Left kidney (tissue), 8 donors: ENCODE measurements at places on chromosomes 4 and X.

- DNase-seq = no peak
Observed at GRCh38 chr4:148847544-148848255, 405.5 kb upstream of the NR3C2 start.

- DNase-seq = no peak
Observed at GRCh38 chrX:9884031-9884779, 83.0 kb upstream of the CLDN34 start.

DNA sequence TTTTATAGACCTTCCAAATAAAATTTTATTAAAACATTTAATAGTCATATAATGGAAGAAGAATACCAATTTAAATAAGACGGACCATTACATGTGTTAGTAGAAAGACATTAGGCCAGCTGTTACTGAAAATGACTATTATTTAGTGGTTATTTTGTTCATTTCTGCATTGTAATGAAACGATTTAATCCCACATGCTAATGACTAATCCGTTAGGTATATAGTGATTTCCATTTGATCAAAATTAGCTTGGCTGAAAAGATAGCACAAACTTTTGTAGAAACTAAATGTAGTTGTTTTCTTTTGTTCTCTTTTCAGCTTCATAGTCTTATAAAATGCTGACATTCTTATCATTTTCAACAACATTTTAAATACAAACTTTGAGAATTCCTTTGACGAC, 556.1 kb upstream of the TENM3 start:
- DNase-seq = no peak

DNA sequence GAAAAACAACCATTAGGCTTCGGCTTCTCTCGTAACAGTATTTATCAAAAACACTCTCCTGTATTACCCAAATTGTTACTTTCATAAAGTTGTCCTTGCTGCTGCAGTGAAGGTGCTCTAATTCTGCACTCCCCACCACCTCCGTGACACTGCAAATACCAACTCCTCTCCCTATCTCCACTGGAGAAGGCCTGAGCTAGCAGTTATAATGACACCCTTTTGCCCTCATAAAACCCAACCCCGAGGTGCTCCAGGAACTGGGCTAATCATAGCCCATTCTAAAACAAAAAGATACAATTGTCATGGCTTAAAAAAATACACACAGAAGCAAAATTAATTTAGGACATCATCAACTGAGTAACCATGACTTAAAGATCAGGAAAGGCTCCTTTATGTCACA, 59.2 kb downstream of the MAP7D2 start:
- no peak for DNase-seq
